Effector memory CD4-positive, alpha-beta T cell (primary cell): ENCODE measurements at places on chromosomes 3 and 15.

GRCh38 chr3:27094721-27095120, 274.5 kb downstream of the NEK10 start:
- no peak for DNase-seq

DNA sequence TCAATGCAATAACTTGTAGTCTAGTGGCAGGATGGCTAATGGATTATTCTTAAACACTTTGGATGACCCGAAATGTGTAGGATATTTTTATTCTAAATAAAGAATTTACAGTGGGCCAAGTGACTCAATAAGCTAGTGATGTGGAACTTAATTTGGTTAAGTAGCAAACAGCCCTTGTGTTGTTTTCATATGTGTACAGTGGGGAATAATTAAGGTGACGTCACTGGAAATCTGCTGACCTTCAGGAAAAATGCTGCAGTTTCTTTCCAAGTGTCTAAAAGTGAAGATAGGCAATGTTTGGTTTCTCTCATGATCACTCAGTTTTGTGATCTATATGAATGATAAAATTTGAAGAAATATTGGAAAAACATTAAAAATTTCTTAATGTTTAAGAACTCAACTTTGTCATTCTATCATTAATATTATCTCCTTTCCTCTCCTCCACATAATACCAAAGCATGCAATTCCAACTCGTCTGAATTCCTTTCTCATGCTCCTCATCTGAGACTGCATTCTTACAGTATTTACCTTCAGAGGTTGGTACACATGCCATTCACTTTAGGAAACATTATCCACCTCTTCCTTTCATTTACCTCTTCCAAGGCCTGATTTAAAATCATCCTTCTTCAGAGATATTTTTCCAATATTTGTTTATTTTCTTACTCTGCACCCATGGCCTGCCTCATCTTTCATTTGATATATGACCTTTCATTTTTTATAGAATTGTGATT, 414.6 kb upstream of the ARPP21 start:
- DNase-seq = no peak

GRCh38 chr3:197125636-197126035, 96.0 kb upstream of the MELTF start:
- DNase-seq = no peak

- no peak for DNase-seq
Measured at GRCh38 chr3:166110102-166110501, 272.9 kb upstream of the BCHE start.

DNA sequence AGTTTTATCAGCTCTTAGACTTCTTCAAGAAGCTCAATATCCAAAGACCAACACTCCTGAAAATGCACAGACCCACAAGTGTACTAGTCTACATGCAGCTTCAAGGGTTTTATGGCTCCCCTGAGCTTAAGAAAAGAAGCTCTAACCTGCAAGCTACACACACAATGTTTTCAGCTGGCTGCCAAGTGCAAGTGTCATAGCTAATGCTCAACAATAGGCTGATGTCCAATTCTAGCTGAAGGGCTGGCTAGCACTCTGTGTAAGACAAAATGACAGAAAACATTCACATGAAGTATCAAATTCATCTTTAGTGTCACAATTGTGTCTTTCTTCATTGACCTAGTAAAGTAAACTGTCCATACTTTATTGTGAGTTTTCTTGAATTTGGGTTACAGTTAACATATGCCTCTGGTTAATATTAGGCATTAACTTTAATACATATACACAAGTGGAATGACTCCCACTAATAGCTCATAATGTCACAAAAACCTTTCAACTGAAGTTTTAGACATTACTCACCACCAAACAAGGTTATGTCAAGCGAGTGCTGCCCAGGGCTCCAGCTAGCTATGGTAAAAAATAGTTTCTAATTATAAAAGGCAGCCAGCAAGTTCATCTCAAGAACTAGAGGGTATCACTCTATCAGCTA, 15.1 kb downstream of the ABI3BP start:
- no peak for DNase-seq

GRCh38 chr3:32109256-32109655, 2.8 kb downstream of the GPD1L start:
- DNase-seq = no peak

GRCh38 chr3:58026598-58026997, 18.4 kb downstream of the FLNB start:
- DNase-seq = no peak

DNA sequence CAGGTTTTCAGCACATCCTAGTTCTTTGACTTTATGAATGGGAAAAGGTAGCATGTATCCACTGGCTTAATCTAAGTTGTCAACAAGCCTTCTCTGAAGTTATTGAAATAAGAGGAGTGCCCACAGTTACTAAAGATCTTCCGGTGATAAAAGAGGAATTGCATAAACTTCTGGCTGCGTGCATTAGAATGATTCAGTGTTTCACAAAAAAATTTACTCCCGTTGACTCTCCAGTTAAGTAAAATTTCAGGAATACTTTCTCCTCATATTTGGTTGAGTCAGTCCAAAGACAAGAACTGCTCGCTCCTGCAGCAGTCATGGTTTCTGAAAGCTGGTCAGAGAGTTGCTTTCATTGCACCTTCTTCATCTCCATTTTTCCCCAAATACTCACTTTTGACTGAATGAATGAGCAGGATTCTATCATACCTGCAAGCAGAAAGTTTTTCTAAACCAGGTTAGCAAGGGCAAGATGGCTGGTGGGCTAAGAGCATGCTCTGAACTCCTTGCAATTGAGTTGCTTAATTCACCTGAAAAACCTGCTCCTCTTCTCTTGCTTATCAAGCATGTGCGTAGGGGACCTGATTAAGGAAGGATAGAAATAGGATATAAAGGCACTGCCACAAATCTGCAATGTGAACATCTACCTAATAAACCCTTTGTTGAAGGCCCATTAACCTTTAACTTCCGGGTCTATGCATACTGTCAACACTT, 64.2 kb upstream of the TIMP4 start:
- no peak for DNase-seq

DNA sequence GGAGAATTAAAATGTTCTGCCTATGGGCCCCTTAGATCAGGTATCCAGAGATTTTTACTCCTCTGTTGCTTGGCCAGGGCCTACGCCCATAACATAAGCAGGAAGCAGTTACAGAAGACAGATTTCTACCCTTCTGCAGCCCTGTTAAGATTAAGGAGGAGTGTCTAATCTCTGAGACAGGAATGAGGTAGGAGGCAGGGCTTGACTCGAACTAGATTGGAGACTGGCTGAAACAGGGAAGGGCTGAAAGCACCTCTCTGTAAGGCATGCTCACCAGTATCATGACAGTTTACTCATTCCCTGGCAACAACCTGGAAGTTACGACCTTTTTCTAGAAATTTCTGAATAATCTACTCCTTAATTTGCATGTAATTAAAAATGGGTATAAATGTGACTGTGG, 16.7 kb downstream of the PLA2G4D start:
- no peak for DNase-seq

- no peak for DNase-seq
Measured at GRCh38 chr15:88012233-88012632, 244.3 kb downstream of the NTRK3 start.

GRCh38 chr3:128663151-128663550, 12.5 kb upstream of the RPN1 start:
- DNase-seq = no peak

- no peak for DNase-seq
Measured at GRCh38 chr3:20846066-20846465, 660.1 kb upstream of the SGO1 start.

- DNase-seq = no peak
Measured at GRCh38 chr3:38731522-38731921, 82.0 kb upstream of the SCN5A start.

GRCh38 chr15:36671017-36671416, 91.6 kb downstream of the CDIN1 start:
- DNase-seq = no peak

- no peak for DNase-seq
Measured at GRCh38 chr3:171038342-171038741, 11.8 kb upstream of the SLC2A2 start.
